ENCODE measurements at places on chromosomes 2 and 18.

DNA sequence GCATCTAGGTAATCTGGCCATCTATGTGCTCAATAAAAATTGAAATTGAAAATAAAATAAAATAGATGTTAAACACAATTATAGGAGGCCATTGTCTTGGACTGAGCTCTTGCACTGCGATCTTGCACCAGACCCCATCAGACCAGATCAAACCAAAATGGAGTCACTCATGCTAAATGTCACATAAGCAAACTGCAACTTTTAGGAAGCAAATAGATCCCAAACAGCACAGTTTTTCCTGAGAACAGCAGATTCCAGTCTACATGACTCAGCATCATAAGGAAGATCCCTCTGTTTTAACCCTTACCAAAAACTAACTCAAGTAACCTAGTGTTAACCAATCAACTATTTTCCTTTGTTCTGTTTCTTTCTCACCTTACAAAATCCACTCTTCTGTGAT lies 57.7 kb upstream of the LRP1B start:
- DNase-seq, result no peak

GRCh38 chr18:13136904-13137669 lies 81.5 kb upstream of the LDLRAD4 start:
- DNase-seq, result no peak

DNA sequence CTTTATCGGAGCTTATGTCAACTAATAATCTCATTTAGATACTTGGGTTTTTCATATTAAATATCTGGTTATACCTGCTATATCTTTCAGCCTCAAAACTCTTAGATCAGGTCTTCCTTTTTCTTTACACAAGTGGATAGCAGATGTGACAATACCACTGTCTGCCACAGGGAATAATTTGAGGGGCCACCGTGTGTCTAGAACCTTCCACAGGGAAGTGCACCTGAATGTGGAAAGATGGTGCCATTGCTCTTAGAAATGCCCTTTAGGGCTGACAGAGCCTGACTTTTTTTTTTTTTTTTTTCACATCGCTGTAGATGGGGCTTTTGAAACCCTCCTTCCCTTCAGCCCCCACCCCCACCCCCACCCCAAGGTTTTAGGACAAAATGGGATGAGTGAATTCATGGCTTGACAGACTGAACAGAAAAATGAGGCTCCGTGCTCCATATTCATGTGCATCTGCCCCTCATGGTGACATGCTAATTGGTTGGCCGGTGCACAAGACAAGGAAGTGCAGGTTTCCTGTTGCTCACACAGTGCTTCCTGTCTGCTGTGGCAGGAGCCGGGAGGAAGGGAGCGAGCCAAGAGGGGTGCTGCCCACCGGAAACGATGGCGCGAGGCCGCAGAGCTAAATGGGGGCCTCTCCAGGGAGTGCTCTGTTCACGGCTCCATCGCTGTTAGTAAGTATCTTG lies 246.0 kb downstream of the LDLRAD4 start:
- DNase-seq, result peak; percentile 43

DNA sequence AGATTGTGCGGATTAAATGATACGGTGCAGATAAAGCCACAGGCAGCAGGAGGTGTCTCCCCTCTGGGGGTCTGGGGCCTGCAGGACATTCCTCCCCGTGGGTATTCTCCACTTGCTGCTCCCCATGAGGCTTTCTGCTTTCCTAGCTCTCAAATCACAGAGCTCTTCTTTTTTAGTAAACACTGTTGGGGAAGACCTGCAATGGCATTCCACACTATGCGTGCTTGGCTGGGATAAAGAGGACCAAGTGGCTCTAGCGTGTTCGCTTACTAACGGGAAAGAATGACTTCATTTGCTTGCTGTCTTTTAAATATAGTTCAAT lies 146.5 kb downstream of the DDX1 start:
- no peak for DNase-seq

GRCh38 chr18:3498698-3499471 lies 48.9 kb downstream of the TGIF1 start:
- DNase-seq, result no peak

GRCh38 chr2:159921752-159922404 lies 123.9 kb upstream of the CD302 start:
- peak; percentile 60 for DNase-seq

DNA sequence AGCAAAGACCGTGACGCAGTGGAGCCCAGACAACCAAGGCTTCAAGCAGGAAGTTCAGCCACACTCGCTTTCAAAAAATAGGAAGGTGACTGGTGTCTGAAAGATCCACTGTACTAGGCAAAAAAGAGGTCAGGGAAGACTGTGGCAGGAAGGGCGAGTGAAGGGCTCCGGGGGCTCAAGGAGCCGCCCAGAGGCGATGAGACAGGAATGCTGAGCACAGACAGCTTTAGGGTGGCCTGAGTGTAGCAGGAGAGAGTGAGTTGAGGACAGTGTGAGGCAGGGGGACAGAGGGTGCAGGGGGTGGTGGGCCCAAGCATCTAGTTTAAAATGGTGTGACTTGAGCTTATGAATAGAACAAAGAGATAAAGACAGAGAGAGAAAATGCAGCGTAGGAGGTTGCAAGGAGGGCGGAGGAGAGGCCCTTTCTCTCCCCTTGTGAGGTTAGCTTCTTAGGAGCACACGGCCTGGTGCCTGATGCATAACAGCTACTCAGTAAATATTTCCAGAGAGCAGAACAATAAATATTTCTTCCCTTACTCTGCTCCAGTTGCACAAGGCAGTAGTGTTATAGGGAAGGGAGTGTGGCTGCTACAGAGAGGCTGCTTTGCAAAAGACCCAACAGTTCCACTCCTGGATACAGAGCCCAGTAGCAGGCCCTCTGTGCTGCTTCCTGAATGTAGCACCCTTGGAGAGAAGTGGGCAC lies 789.7 kb upstream of the RAB6C start:
- no peak for DNase-seq

GRCh38 chr2:11822746-11823451 lies 76.5 kb downstream of the LPIN1 start:
- no peak for DNase-seq

GRCh38 chr2:16079637-16080036 lies 139.3 kb downstream of the MYCN start:
- DNase-seq, result no peak

GRCh38 chr2:142291969-142292368 lies 161.2 kb upstream of the LRP1B start:
- DNase-seq, result no peak

GRCh38 chr2:180191432-180192124 lies 184.5 kb upstream of the CWC22 start:
- DNase-seq, result no peak

DNA sequence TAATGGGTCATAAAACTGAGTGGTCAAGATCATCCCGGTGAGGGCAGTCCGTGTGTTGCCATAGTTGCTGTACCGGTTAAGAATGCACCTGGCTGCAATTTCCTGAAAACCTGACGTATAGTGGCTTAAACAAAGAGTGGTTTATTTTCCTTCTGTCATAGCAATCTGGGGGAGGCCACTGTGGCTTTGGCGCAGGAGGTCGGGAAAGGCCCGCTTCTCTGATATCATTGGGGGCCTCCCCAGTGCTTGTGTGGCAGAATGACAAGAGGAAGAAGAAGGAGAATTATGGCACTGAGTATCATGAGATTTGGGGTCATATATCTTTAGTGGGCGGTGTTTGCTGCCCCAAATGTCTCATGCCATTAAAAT lies 4.4 kb downstream of the C2orf92 start:
- DNase-seq, result no peak

DNA sequence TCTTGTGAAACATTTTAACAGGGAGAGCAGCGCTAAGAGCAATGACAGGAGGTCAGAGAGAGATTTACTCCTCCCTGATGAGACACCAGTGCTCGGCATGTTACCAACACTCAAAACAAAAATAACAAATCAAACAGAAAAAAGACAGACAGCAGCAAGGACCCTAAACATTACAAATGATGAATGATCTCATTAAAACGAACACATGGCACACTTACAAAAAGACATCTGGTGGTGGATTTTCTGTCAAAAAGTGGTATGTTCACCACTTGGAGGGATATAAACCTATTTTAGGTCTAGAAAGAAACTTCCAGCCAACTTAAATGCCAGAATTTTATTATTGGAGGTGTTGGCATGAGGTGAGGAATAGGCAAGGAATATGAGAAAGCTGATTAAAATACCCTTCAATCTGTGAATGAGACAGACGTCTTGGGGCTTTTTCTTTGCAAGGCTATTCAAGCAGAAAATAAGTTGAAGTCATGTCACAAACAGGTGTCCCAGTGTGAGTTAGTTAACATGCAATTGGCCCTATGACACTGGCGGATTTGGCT lies 112.8 kb downstream of the PRELID3A start:
- DNase-seq, result no peak

GRCh38 chr2:12674644-12675328 lies 42.0 kb upstream of the TRIB2 start:
- no peak for DNase-seq

GRCh38 chr2:175187378-175187777 lies 5.9 kb upstream of the ATP5MC3 start:
- no peak for DNase-seq

GRCh38 chr2:236157815-236158498 lies 10.2 kb downstream of the GBX2 start:
- DNase-seq, result no peak

DNA sequence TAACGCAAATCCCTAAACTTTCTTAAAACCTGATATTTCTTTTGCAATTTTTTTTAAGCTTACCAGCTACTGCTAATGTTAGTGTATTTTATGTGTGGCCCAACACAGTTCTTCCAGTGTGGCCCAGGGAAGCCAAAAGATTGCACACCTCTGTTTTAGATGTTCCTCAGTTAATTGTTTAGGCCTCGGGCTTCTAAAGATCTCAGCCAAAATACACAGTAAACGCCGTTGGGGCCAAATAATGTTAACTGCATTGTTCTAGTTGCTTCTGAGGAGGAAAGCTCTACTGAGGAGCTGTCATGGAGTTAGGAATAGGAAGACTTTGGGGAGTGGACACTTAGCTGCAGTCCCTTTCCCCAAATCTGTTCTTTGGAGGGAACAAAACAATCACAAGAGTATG lies 2.0 kb downstream of the HSPE1 start:
- DNase-seq, result no peak

DNA sequence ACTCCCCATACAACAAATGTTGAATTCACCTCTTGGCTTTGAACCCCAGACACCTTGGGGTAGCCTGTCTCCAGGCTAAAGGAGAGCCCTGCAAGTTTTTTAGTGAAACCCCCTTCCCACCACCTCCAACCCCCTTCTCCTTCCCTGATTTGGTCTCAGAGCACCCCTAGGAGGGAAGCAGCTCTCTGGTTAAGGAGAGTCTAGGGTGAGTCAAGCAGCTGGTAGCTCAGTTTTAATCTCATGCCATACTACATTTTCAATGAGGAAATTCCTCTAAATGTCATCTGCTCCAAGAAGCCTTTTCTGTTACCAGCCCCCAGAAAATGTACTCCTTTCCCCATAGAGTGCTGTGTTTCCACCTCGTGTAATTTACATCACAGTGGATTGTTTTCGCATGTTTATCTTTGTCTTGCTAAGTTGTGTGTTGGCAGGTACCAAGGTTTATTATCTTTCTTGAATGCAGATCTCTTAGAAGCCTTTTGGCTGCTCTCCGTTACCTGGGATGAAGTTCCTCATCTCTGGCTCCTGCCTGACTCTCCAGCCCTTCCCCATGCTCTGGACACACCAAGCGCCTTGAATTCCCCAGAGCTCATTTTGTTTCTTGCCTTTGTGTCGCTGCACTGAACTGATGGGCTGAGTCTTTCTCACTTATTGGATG lies 82.2 kb downstream of the ASAP2 start:
- no peak for DNase-seq

GRCh38 chr2:48319863-48320262 lies 210.1 kb upstream of the STON1 start:
- DNase-seq, result no peak

- no peak for DNase-seq
These were observed 102.4 kb upstream of the DLGAP1 start for GRCh38 chr18:4557502-4557901.

GRCh38 chr2:169980001-169980400 lies 152.7 kb downstream of the UBR3 start:
- DNase-seq, result no peak
